Activated naive CD8-positive, alpha-beta T cell treated with anti-CD3 and anti-CD28 coated beads for 36 hours (primary cell): ENCODE measurements at places on chromosomes 6 and 20. TPM values are rescaled to one million over a fixed set of nuclear protein-coding genes. Genes with fewer than 3 reads are reported as not detected.

Gene MMP24
- total RNA-seq: not detected

Gene C20orf144
- 0.21 TPM for total RNA-seq

Gene OR2J3
- total RNA-seq: not detected

GRCh38 chr6:136191606-136192312 is 58.4 kb downstream of the MTFR2 start:
- H3K27ac ChIP-seq: no peak overlapping the region
- no peak overlapping the region for H3K4me3 ChIP-seq
- H3K27me3 ChIP-seq: peaks cover 3% of the 10 kb centered on the region
- no peaks in the 10 kb centered on the region for H3K4me1 ChIP-seq
- no peaks in the 10 kb centered on the region for H3K36me3 ChIP-seq

GRCh38 chr6:13253272-13253671 is 75.1 kb downstream of the TBC1D7 start:
- no peaks in the 10 kb centered on the region for H3K4me1 ChIP-seq
- H3K4me3 ChIP-seq: no peak overlapping the region
- H3K36me3 ChIP-seq: peaks cover 4% of the 10 kb centered on the region
- no peak overlapping the region for H3K27ac ChIP-seq
- no peaks in the 10 kb centered on the region for H3K27me3 ChIP-seq

Gene RIPPLY2
- total RNA-seq: not detected

Gene SYCP2
- total RNA-seq: 2.9 TPM
